Left lobe of liver (tissue), 2 donors: ENCODE measurements at places on chromosomes 3 and 15. TPM values are rescaled to one million over a fixed set of nuclear protein-coding genes. Genes with fewer than 3 reads are reported as not detected.

GRCh38 chr3:62859203-62859791 is 15.9 kb downstream of the CADPS start:
- DNase-seq = no peak

DNA sequence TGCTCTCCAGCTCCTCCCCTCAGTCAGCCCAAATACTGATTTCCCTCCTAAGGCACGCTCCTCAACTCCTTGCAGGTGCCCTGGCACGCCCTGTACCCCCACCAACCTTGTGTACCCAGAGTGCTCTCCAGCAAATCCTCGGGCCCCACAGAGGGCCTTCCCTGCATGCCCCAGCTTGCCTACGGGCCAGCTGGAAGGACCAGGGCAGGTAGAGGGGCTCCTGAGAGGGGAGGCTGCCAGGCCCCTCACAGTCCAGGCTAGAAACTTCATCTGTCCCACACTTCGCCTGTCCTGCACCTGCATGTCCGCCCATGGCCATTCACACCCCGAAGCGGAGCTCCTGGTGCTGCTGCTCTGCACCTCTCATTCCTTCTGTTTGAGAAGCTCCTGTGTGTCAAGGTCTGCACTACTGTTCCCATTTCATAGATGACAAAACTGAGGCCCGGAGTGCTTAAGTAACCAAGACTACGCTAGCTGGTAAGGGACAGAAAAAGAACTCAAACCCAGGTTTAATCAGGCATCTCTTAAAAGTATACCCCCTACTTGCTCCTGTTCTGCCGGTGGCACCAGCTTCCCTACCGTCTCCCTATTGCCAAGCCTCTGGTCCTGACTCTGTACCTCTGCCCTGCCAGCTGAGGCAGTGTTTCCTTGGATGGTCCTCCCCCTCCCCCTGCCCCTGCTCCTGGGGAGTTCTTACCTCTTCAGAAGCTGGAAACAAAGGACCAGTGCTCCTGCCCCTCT is 35.6 kb downstream of the ZXDC start:
- no peak for DNase-seq

DNA sequence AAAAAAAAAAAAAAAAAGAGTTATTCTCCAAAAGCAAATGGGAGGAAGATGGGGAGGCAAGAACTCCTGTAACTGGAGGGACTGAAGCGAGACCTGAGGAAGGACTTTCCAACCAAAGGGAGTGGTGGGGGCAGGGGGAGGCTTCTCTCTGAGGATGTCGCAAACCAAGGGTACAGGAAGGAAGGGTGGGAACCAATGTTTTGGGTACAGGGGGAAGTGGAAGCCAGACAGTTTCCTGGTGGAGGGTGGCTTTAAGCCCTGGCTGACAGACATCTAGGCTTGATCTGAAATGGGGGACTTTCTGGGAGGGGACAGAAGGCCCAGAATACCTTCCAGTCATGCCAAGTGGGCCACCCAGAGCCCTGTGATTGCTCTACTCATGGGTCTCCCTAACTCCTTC is 27.0 kb downstream of the VIPR1 start:
- DNase-seq = no peak

DNA sequence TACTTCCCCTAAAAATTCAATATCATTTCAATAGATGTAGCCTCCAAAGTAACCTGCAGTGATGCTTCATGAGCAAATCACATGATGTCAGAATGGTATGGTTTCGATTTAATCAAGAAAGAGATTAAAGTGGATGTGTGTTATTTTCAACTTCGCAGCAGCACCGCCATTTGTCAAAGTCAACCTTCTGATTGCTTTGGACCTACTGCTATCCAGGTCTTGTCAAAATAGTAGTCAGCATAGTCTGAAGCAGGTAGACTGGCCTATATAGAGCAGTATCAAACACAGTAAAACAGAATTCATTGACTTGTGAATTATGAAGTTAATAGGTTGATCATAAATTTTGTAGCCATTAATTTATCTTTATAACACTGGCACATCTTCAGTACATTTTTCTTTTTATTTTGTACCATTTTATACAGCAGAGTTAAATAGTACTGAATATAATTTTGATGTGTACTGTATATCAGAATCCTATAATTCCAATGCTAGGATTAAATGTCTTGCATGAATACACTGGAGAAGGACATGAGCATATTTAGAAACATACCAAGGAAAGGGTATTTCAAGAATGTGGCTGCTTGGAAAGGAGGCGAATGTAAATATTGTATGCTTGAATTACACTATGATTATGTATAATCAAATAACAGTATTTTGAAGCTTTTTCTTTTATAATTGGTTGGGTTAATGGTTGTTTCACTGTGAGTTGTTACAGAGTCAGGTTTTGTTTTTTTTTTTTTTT is 79.6 kb downstream of the CDIN1 start:
- no peak for DNase-seq

GRCh38 chr3:125043599-125044151 is 12.1 kb downstream of the HEG1 start:
- no peak for DNase-seq

The LMLN gene
- total RNA-seq = 2.7 TPM

The OR5K2 gene
- total RNA-seq = not detected

GRCh38 chr15:41286665-41287333 is 45.6 kb downstream of the OIP5 start:
- no peak for DNase-seq

DNA sequence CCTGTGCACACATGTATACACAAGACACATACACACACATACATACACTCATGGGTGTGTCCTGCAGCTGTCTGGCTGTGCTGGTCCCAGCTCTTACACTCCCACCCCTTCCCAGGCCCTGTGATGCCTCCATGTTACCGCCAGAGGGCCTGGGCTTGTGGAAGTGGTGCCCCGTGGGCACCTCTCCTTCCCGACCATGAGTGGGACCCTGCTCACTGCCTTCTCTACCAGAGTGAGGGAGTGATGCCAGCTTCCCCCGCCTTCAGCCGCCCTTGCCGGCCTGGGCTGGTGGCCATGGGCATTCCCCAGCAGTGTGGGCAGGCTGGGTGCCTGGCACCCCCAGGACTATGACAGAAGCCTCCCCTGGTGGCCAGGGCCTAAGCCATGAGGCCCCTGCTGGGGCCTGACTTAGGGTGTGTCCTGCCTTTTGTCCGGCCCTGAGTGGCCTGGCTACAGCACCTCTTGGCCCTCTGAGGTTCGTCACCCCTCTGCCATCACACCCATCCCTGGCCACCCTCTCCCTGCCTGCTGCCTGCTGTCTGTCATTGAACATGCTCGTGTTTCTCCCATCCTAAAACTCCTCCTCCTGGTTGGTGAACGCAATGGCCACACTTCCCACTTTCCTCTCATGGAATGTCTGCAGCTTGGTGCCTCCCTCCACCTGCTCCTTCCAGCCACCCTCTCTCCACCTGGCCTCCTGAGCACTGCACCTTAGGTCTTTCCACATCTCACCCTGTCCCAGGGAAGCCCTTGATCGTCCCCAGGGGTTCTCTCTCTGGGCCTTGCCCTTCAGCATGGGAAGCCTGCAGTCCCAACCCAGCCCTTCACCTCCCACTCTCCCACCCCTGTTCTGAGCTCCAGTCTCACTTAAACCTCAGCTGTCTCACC is 14.6 kb downstream of the HDAC11 start:
- DNase-seq = no peak

DNA sequence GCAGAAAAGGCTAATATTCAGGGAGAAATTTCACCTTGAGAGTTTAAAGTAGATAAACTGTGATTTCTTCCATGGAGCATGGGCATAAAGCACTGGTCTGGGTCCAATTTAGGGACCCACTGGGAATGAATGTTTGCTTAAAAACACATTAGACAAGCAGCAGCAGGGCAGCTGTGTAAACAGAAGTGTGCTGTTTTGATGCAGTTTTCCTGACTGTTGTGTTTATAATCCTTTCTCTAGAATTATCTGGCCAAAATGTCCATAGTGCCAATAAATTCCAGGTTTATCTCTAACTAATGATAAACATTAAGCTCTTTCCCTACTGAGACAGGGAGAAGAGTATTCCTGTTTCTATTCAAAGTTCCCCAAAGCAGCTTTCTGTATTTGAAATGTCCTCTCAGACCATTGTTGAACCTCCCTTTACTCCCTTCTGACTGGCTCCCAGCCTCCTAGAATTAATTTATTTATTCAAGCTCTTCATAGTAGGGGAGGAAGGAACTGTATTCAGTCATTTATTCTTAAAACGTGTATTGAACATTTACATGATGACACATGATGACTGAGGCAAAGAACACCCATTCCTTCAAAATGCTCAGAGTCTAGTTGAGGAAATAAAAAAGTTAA is 7.0 kb upstream of the TM4SF18 start:
- DNase-seq = no peak

GRCh38 chr3:195587406-195587805 is 3.7 kb upstream of the APOD start:
- DNase-seq = no peak

DNA sequence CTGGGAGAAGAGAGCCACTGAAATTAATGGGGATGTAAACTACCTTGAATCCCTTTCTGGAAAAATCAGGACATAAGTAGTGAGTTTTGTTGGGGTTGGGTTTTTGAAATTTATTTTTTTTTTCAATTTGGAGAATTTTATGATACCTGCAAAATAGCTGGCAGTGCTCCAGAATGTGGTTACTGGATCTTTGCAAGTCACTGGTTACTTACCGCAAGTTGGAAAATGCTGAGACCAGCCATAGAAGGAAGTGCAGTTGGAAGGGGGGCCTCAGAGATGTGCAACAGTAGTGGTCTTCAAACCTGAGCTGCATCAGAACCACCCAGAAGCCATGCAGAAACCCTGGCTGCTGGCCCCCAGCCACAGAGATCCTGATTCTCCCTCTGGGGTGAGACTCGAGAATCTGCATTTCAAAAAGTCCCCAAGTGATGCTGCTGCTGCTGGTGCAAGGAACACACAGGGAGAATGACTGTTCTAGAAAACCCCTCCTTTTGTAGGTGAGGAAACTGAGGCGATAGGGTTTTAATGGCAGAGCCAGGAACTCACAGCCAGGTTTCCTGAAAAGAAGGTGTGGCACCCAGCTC is 39.7 kb downstream of the SEMA5B start:
- no peak for DNase-seq
